SK-N-SH (cell line): ENCODE measurements at places on chromosomes 6 and 20.

DNA sequence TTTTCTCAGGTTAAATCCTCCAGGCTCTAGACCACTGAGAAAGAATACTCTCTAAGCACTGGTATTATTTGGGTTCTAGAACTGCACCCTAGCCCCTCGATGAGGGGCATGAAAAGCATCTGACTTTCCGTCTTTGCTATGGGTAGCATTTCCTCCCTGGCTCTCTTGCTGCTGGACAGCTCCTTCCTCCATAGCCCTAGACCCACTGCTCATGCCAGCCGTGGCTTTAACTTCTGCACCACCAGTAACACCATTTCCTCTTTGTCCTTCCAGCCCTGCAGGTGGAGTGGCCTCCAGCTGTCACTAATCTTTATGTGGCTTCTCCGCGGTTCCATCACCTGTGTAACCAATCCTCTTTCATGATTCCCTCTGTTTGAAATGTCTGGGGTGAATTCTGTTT, 194.9 kb downstream of the SCP2D1 start:
- no peak for DNase-seq

GRCh38 chr6:36755435-36756348, 58.1 kb downstream of the RAB44 start:
- no peak for DNase-seq

- DNase-seq = peak; percentile 88
Observed at GRCh38 chr20:44728801-44729443, 13.8 kb downstream of the CCN5 start.

DNA sequence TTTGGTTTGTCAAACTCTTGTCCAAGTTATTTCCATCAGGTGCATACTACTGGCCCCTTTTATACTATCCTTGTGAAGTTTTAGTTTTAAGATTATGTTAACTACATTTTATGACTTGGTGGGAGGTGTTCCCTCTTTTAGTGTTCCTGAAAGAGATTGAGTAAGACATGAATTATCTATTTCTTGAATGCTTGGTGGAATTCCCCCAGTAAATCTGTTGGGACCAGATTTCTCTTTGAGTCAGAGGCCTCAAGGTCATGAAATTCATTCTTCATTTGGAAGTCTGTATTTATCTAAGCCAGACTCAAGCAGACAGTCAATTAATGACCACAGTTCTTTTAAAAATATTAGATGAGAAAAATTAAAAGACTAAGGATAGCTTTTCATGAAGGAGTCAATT, 81.3 kb downstream of the MOXD1 start:
- no peak for DNase-seq

GRCh38 chr6:110658631-110659211, 156.5 kb downstream of the CDK19 start:
- no peak for DNase-seq

GRCh38 chr6:44100088-44100550, 27.1 kb downstream of the MRPL14 start:
- DNase-seq = peak; percentile 47

- peak; percentile 52 for DNase-seq
Observed at GRCh38 chr20:41185013-41185757, 47.8 kb downstream of the PLCG1 start.

DNA sequence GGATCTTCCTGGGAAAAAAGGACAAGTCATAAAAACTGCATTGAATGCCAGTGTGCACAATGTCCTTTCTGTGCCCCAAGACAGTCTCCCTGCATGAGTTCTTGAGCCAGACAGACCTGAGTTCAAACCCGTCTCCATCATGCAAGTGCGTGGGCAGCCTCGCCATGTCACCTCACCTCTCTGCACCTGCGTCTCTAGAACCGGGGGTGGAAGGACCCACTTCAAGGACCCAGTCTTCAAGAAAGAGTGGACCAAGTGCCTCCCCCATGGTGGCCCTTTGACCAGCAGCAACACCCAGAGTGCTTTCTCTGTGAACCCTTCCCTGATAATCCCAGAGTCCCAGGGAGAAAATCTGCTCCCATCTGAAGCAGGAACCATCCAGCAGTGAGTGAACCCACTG, 23.5 kb upstream of the ANGPT4 start:
- DNase-seq = no peak

- DNase-seq = no peak
Observed at GRCh38 chr6:134060491-134061106, 8.2 kb upstream of the SLC2A12 start.
